ENCODE measurements at places on chromosomes 3 and 15. TPM values are rescaled to one million over a fixed set of nuclear protein-coding genes. Genes with fewer than 3 reads are reported as not detected.

WDR93 gene
- total RNA-seq: 1.6 TPM

GOLGA8T gene
- 1.8 TPM for total RNA-seq

FOXB1 gene
- not detected for total RNA-seq

C2CD4B gene
- 15.8 TPM for total RNA-seq

MLF1 gene
- 27.9 TPM for total RNA-seq

GNB4 gene
- total RNA-seq: 37.4 TPM

SGO1 gene
- total RNA-seq: 4.0 TPM

FAM219B gene
- 54.7 TPM for total RNA-seq

GOLGA8G gene
- total RNA-seq: not detected

ABI3BP gene
- total RNA-seq: 17.9 TPM

ACVR2B gene
- 24.1 TPM for total RNA-seq

TRAT1 gene
- total RNA-seq: 0.12 TPM

SYNPR gene
- total RNA-seq: not detected

ATOSA gene
- total RNA-seq: 59.3 TPM

DNAJA4 gene
- total RNA-seq: 32.1 TPM

IGSF10 gene
- 2.5 TPM for total RNA-seq

OXTR gene
- 1.1 TPM for total RNA-seq

ZBTB38 gene
- 78.5 TPM for total RNA-seq

GPR62 gene
- 0.06 TPM for total RNA-seq

NDUFB5 gene
- 105 TPM for total RNA-seq

DUOXA2 gene
- total RNA-seq: not detected

THOC7 gene
- total RNA-seq: 19.8 TPM

HES1 gene
- 91.4 TPM for total RNA-seq

GXYLT2 gene
- total RNA-seq: 26.6 TPM

EHD4 gene
- total RNA-seq: 26.2 TPM

NTRK3 gene
- 27.2 TPM for total RNA-seq

TMEM62 gene
- 18.3 TPM for total RNA-seq

CAMKV gene
- total RNA-seq: 0.18 TPM

ERC2 gene
- total RNA-seq: 3.0 TPM

C3orf70 gene
- total RNA-seq: 8.8 TPM

SPINK8 gene
- not detected for total RNA-seq

NMNAT3 gene
- total RNA-seq: 19.6 TPM

PPP1R14D gene
- total RNA-seq: not detected

SRGAP3 gene
- 30.8 TPM for total RNA-seq

SCN5A gene
- 0.76 TPM for total RNA-seq

MCTP2 gene
- total RNA-seq: 21.3 TPM
